Caco-2 (cell line): ENCODE measurements at places on chromosomes 12 and 14.

GRCh38 chr14:100619396-100620254, 32.4 kb upstream of the BEGAIN start:
- no peak for DNase-seq

GRCh38 chr12:54936736-54937135, 47.8 kb downstream of the TESPA1 start:
- DNase-seq: no peak

- no peak for DNase-seq
These were observed 3.9 kb downstream of the NACA start for GRCh38 chr12:56721216-56721615.

GRCh38 chr14:37591311-37591940, 3.6 kb downstream of the FOXA1 start:
- DNase-seq: peak; percentile 85

DNA sequence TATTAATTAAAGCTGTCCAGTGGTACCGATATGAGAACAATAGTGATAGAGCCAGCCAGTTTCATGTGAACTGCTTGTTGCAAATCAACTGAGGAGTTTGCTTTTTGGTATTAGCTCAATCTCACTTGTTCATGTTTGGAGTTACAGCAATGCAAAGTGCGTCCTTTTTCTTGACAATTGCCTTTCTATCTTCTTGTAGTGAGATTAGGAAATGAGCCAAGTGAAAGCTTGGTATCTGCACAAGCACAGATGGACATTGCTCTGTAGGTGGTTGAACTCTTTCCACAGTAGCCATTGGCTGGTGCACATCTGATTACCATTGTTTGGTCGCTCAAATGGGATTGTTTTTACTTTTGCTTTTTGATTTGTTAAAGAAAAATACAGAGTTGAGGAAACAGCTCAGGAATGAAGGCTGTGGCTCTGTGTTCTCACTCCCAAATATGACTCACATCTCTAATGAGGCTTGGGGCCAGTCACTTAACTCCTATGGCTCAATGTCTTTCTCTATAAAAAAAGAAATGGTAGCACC, 241.4 kb downstream of the BMP4 start:
- no peak for DNase-seq

DNA sequence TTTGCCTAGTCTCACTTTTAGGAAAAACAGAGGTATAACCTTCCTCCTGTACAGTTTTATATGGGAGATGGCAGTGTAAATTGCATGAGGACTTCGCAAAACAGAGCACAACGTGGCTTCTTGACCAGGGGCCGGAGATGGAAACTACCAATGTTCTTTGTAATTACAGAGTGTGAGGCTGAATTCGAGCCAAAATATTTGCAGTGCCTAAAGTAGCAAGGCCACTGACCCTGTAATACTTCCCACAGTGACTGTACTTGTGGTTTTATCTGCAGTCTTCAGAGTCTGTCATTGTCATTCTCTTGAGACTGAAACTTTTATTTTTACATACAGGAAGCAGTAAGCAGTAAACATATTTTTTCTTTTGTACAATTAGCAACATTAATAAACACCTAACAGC, 98.9 kb downstream of the RERG start:
- DNase-seq: no peak

DNA sequence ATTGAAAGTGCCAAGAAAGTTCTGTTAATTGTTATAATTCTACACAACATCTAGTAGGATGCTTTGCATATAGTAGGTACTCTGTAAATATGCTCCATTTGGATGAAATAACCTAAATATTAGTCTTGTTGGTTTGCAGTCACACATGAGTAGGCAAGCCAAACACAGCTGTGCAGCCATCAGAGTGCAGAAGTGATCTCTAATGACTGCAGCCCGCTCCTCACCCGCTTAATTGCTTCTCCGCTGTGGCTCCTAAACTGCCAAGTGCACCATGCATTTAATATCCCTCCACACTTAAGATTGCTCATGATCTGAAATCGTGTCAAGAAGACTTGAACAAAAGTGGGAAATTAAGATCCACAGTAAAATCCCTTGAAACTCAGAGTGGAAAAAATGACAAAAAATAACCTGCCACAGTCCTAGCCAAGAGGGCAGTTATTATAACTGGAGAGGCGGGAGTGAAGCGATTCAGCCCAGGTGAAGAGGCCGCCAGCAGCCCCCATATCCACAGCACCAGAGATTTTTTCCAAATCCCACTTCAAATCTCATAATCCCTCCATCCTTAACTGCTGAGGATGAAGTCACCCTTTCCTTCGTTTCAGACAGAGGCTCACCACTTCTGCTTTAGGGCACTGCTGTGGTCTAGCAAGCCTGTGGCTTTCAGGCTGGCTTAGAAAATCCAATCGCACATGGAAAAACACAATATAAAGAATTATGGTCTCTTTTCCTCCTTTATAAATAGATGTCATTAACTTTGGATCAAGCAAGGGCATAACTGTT, 69.5 kb downstream of the TMEM30B start:
- no peak for DNase-seq

GRCh38 chr14:80850197-80850814, 91.2 kb downstream of the CEP128 start:
- no peak for DNase-seq

- no peak for DNase-seq
These were observed 2.0 kb upstream of the MDM1 start for GRCh38 chr12:68334132-68334531.

- no peak for DNase-seq
These were observed 880.9 kb downstream of the NRXN3 start for GRCh38 chr14:79050787-79051727.

DNA sequence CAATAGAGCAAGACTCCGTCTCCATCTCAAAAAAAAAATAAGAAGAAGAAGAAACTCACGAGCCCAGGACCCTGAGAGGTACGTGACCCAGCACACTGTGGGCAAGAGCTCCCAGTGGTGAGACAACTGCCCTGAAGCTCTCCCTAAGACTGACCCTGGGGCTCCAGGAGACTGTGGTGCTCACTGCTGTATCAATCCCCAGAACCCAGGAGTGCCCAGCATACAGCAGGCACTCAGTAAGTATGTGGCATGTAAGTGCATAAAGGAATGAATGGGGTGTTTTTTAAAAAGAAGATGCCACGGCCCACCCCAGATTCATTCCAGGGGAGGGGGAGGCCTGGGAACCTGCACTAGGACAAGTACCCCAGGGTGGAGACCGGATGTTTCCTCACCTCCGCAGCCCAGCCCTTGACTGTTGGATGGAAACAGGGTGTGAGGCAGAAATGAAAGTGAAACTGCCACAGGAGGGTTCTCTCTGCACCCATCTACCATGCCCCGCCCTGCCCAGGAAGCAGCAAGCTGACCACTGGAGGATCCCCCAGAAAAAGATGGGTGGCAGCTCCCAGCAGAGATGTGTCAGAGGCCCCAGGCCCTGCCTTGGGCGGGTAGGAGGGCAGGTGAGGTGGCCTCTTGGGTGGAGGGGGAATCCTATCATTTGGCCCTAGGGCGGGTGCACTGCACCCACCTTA, 12.2 kb downstream of the ITPK1 start:
- DNase-seq: no peak

DNA sequence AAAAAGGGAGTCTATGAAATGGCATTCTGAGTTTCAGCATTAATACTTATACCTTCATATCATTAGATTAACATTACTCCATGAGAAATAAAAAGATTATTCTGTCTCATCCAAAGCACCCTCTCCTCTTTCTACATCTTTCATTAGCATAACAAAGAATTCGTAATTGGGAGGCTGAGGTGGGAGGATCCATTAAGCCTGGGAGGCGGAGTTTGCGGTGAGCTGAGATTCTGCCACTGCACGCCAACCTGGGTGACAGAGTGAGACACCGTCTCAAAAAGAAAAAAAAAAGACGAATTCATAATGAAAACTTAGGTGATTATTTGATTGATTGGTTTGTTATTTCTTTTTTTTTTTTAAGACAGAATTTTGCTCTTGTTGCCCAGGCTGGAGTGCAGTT, 1.8 kb upstream of the CDK17 start:
- no peak for DNase-seq

DNA sequence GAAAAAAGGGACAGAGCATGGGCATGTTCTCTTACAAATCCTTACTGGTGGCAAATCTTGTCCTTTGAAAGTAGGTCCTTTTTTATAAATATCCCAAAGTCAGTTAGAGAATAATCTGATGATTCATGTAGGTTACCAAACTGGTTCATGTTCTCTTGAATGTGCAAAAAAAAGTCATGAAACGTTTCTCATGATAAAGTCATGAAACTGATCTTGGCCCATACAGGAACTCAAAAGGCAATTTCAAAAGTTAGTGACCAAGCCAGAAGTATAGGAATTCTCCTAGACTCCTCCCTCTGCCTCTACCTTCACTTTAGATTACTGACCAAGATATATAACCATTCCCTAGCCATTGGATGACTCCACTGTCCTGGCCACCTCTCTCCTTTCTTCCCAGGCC, 27.3 kb upstream of the SPTSSA start:
- DNase-seq: no peak

GRCh38 chr12:53952335-53952694, 2.4 kb upstream of the HOXC12 start:
- DNase-seq: no peak

DNA sequence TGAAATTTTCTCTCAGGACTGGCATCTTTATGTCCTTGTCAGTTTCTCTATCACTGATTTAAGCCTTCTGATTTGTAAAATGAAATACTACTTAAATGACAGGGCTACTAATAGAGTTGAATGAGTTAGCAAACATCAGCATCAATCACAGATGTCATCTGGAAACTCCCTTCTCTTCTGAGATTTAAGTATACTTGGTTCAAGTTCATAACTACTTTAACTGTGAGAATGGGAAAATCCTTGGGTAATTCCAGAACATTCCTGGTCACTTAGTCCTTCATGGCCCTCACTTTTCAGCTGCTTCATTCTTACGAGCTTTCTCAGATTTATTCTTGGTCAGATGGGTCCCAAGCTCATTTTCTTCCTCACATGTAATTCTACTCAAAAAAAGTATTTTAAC, 1655.3 kb upstream of the FLRT2 start:
- DNase-seq: no peak

DNA sequence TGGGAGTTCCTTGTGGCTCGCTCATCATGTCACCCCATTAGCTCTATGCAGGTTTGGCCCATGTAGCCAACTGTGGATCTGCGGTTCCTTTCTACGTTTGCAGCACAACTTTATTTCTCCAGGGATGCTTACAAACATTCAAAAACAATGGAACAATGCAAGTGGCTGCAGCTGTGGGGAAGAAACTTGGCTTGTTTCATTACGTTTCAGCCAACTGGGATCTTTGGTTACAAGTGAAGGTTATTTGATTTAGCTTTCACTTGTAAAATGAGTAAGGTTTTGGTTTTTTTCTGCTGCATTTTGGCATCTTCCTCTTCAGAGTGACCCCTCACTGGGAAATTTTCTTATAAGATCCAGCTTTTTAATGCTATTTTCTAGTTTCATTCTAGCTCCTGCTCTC, 105.9 kb downstream of the PLXNC1 start:
- no peak for DNase-seq

DNA sequence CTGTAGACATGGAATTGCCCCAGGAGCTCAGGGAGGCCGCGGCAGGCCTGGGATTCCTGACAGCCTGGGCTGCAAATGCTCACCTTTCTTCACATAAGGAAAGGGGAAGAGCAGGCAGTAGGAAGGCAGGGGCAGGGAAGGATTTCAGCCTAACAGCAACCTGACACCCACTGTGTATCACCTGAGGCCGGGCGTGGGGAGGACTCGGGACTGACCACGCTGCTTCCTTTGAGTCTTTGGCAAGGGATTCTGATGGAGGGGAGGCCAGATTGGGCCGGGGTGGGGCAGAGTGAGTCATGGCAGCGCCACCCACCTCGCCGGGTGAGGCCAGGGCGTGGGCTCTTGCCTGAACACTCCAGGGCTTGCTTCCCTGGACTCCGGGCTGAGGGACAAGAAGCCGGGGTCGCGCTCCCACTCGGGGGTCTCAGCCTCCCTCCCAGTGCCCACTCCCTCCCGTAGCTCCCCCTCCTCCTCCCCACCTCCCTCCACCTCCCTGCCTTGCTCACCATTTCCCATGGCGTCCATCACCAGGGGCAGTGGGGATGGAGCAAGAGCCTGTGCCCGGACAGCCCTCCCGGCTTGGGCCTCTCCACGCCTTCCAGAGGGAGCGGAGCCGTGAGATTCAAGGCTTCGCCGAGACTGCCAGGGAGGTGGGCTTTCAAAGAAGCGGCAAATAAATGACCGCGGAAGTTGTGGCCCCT, 247.9 kb upstream of the RTL1 start:
- no peak for DNase-seq

DNA sequence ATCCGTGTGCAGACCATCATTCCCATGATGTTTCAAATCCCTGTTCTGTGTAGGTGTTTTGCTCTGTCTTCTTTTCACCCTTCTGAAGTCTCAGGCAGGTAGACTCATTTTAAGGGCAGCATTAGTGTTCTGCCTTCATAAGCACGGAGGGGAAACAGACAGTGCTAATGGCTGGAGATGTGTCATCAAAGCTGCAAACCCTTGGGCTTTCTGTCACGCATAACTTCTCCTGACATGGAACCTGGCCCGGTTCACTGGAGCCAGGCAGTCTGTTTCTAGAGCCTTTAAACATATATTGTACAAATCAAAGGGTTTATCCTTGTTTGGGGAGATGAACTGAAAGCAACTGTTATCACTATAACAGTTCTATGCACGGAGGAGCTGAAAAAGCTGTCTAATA, 141.4 kb downstream of the TMEM132D start:
- no peak for DNase-seq

GRCh38 chr12:68012712-68013111, 23.5 kb downstream of the IFNG-AS1 start:
- DNase-seq: no peak

- no peak for DNase-seq
These were observed 33.7 kb downstream of the VWF start for GRCh38 chr12:6090803-6091202.

GRCh38 chr14:64787619-64788018, 83.4 kb downstream of the PLEKHG3 start:
- DNase-seq: no peak
